ENCODE measurements at places on chromosomes 11 and 22.

DNA sequence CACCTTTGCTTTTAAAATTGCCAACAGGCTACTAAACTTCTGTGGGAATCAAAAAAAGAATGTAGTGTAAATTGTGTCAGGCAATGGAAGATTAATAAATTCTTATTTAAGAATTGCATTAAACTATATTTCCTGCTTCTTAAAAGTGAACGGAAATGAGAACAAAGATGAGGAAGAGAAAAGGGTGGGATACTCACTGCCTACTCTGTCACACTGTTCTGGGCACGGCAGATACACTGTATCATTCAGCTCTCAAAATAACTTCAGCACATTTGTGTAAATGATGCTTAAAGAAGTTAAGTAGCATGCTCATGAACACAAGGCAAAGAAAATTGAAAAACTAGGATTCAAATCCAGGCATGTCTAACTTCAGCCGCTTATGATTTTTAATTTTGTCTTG lies 218.7 kb downstream of the DCDC1 start:
- DNase-seq: no peak

- DNase-seq: peak; percentile 73
These were observed 60.5 kb downstream of the CEP164 start for GRCh38 chr11:117387992-117388755.

- DNase-seq: no peak
These were observed 300.4 kb upstream of the B3GAT1 start for GRCh38 chr11:134712228-134713145.

GRCh38 chr11:46006418-46007070 lies 84.1 kb downstream of the LARGE2 start:
- peak; percentile 31 for DNase-seq

DNA sequence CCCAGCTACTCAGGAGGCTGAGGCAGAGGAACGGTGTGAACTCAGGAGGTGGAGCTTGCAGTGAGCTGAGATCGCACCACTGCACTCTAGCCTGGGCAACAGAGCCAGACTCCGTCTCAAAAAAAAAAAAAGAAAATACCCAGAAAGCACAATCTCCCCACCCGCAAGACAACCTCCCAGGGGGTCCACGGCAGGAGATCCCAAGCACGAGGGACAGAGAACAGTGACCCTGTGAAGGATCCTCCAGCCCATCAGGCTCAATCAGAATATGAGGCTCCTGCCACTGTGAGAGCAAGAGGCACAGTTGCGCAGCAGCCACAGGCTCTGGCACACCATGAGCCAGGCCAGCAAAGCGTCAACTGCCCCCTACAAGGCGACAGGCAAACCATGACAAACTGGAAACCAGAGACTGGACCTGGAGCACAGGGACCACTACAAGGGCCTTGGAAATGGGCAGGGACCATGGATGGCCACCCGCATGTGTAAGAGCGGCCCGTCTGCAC lies 164.8 kb upstream of the GRK3 start:
- no peak for DNase-seq

- no peak for DNase-seq
These were observed 113.5 kb downstream of the FCHSD2 start for GRCh38 chr11:73028611-73029010.

DNA sequence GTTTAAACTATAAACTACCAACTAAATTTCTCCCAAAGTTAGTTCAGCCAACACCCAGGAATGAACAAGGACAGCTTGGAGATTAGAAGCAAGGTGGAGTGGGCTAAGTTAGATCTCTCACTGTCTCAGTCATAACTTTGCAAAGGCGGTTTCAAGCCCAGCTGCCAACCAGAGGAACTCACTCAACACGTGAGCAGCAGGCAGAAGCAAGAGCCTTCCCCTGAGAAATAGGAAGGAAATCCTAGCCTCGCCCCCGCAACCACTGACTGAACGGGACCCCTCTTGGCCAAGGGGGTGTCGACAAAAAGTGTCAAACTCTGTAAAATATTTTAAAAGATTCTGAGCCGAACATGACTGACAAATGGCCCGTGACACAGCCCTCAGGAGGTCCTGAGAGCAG lies 4.4 kb upstream of the KRTAP5-9 start:
- no peak for DNase-seq

DNA sequence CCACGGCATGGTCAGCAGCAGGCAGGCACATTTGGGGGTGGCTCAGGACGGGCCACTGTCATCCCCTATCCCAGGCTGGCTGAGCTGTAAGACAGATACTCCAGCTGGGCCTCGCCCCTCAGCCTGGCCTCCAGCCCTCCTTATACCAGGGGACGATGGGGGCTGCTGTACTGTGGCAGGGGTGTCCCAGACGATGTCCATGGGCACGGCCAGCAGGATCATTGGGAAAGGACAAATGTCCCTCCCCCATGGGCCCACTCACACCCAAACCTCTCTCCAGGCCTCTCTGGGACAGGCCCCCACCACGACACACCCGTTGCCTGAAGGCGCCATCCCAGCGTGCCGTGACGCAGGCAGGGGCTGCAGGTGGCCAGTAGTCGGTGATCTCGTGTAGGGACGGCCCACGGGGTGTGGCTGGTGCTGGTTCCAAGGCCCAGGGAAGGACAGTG lies 1.5 kb upstream of the IL17REL start:
- DNase-seq: no peak

DNA sequence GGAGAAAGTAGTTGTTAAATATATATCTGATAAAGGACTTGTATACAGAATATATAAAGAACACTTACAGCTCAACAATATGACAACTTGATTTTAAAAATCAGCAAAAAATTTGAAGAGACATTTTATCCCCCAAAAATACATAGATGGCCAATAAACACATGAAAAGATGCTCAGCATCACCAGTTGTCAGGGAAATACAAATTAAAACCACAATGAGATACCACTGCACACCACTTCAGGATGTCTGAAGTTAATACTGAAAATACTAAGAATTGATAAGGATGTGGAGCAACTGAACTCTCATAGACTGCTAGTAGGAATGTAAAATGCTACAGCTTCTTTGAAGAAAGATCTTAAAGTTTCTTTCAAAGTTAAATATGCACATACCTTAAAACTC lies 49.2 kb downstream of the KREMEN1 start:
- no peak for DNase-seq

DNA sequence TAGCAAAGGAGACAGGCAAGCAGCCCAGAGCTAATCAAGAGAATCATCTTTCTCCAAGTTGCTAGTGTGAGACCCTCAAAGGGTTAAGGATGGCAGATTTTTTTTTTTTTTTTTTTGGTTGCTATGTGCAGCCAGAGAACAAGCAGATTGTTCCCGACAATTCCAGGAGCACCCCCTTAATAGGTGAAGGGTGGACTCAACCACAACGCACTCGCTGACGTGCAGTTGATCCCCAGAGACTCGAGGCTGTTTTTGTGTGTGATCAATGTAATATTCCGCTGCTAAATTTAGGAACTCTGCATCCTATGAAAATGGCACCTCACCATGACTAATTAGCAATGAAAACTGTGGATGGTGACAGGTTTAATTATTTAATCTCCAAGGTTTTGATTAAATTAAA lies 789.0 kb downstream of the KCNA4 start:
- DNase-seq: no peak

- DNase-seq: no peak
These were observed 183.7 kb downstream of the GUCY1A2 start for GRCh38 chr11:106834567-106834966.

- no peak for DNase-seq
These were observed 51.3 kb downstream of the BTG4 start for GRCh38 chr11:111460856-111461255.

GRCh38 chr22:39502789-39503409 lies 809 bp downstream of the MIEF1 start:
- no peak for DNase-seq

GRCh38 chr11:24422376-24422775 lies 74.5 kb upstream of the LUZP2 start:
- DNase-seq: no peak

- no peak for DNase-seq
These were observed 43.8 kb upstream of the KCNQ1OT1 start for GRCh38 chr11:2743427-2744110.

GRCh38 chr22:49164773-49165320 lies 662.8 kb downstream of the BRD1 start:
- no peak for DNase-seq

- DNase-seq: no peak
These were observed 3.7 kb downstream of the RNH1 start for GRCh38 chr11:503179-503981.

DNA sequence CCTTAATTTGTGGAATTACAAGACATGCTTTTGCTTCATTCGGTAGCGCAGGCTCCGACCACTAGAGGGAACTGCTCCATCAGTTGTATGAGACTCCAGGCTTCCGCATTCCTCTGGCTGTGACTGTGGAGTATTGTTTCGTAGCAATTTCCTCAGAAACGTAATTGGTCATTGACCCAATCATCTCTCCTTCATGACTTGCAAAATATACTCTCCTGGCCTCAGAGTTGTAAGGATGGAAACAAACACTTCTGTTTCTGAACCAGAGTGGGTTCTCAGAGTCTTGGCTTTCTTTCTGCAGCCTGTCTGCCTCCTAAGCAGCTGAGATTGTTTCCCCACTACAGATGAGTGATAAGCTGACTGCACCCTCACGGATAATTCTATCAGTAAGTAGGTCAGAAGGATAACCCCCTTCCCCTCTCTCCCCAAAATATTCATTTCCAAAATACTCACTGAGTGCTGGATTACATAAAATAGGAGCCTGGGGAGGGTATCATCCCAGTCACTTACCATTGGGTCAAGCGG lies 146.8 kb upstream of the ZC3H12C start:
- DNase-seq: peak; percentile 60

- no peak for DNase-seq
These were observed 1.6 kb downstream of the PRDM11 start for GRCh38 chr11:45147891-45148675.

DNA sequence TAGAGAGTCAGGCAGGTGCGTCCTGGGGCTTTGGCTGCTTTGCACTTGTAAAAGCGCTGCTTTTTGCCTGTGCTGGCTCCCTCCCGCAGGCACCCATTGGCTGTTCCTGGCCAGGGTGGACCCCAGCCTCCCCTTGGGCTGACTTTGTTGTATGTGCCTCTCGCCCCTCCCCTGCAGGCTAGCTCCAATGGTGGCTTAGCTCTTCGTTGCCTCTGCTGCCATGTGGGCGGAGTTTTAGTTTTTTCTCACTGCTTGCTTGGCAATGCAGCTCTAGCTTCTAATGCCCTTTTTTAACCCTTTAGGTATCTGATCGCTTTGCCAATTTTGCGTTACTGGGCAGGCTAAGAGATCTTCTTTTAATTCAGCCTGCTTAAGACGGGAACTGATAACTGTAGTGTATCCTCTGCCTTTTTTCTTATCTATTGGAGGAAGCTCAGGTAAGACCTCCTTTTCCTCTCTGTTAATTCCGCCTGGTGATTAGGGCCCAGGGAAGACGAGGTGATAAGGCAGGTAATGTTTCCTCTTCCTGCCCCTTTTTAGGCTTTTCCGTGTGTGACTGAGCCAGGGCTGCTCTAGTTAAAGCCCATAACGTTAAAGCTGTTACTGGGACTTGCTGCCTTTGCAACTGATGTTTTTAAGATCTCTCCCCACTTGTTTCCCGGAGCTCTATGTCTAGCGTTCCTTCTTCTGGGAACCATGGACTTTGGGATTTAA lies 11.7 kb upstream of the GLYATL1 start:
- no peak for DNase-seq

GRCh38 chr11:65500387-65501185 lies 1.7 kb downstream of the MALAT1 start:
- DNase-seq: no peak

All from BJ (cell line).